ENCODE measurements at places on chromosomes 12 and 14. TPM values are rescaled to one million over a fixed set of nuclear protein-coding genes. Genes with fewer than 3 reads are reported as not detected.

Gene EFS
- not detected for total RNA-seq

Gene HVCN1
- total RNA-seq = not detected

Gene IGF1
- total RNA-seq = not detected

Gene RERG
- total RNA-seq = 3.0 TPM

Gene FAM186B
- total RNA-seq = 0.64 TPM

Gene ABCC9
- total RNA-seq = not detected

Gene RALGAPA1
- 32.3 TPM for total RNA-seq

Gene SLC25A47
- not detected for total RNA-seq

Gene RND1
- 0.57 TPM for total RNA-seq

Gene ARMH4
- 0.10 TPM for total RNA-seq

Gene ESPL1
- 24.6 TPM for total RNA-seq

Gene RNF212B
- total RNA-seq = not detected

Gene WNT1
- total RNA-seq = not detected

Gene KTN1
- total RNA-seq = 197 TPM

Gene ACVRL1
- total RNA-seq = 4.4 TPM

Gene CCDC77
- 13.5 TPM for total RNA-seq

Gene DPY19L2
- 0.70 TPM for total RNA-seq

Gene HOXC11
- not detected for total RNA-seq

Gene ARHGEF40
- total RNA-seq = 35.9 TPM
